NCI-H1436 treated with DMSO at 0.1 percent for 48 hours (cell line): ENCODE measurements at places on chromosomes 1 and 21.

DNA sequence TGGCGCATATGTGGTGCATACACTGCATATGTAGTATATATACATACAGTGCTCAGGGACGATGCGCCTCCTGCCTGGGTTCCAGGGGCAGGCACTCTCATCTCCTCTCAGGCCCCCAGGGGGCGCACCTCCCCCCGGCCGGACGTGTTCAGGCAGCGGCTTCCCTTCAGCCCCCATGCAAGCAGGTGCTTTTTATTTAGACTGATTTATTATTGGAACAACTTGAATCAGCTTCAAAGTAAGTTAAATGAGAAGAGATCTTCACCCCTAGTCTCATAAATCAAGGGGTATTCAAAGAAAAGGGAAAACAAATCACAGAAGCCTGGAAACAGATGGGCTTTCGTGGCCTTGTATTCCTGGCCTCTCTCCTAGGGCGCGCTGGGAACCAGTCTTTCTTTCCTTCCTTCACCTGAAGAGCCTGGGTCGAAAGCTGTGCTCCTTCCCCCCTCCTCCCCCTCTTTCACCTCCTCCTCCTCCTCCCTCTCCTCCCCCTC, 64.6 kb downstream of the UBIAD1 start:
- DNase-seq = no peak

DNA sequence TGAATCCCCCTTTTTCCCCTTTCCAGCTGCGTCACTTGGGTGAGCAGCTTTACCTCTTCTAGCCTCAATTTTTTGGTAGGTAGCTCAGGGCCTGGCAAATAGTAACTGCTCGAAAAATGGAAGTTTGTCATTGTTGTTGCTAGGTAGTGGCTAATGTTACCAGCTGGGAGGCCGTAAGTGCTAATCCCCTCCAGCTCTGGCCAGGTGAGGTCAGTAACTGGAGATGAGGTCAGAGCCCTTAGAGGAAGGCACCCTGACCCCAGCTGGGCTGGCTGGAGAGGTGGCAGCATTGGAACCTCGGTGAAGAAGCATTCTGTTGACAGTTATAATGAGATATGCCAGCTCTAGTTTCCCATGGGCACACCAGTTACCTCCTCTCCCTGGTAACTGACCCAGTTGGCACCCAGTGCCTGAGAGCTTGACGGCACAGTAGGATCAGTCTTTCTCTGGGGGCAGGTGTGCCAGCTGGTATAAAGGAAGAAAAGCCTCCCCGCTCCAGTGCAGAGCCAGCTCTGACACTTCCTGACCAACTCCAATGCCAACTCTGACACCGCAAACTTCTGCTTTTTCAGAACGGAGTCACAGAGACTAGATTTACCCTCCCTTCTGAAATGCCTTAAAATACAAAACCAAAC, 35.0 kb upstream of the SLC2A1 start:
- no peak for DNase-seq

GRCh38 chr1:207454046-207454964, at the start of gene CR2:
CR2 (plus strand) TSS chr1:207454328; CDS start chr1:207454419, 91 bp downstream.
- no peak for DNase-seq

- DNase-seq = no peak
These were observed 95.1 kb downstream of the GPATCH2 start for GRCh38 chr1:217535601-217536377.

DNA sequence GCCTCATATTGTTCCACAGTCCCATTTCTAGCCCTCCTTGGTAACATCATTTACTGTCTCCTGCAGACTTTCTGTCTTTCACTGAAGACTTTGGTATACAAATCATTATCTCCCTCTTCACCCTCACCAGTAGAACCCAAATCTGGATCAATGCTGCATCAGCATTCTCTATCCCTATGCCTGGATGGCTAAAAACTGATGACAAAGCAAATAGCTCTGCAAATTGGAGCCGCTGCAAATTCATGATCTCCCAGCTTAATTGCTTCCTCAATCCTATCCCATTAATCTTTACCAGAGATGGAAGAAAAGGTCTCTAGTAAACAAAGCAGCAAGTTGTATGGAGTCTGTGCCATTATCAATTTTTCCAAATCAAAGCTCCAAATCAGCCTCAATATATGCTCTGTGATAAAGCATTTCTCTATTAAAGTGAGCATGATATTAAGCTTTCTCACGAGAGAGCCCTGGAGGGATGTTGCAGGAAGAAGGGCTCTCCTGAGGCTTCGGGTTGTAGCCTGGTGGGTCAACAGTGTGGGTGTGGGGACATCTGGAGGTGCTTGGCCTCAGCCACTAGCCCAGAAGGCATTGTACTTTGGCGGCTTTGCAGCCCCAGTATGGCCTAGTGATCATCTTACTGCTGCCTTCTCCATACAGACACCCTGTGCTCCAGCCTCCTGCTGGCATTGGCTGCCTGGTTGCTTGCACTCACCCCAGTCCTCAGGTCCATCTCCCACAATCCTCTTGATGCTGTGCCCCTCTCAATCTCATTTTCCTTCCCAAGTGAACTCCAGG, 46.2 kb upstream of the COL24A1 start:
- no peak for DNase-seq

DNA sequence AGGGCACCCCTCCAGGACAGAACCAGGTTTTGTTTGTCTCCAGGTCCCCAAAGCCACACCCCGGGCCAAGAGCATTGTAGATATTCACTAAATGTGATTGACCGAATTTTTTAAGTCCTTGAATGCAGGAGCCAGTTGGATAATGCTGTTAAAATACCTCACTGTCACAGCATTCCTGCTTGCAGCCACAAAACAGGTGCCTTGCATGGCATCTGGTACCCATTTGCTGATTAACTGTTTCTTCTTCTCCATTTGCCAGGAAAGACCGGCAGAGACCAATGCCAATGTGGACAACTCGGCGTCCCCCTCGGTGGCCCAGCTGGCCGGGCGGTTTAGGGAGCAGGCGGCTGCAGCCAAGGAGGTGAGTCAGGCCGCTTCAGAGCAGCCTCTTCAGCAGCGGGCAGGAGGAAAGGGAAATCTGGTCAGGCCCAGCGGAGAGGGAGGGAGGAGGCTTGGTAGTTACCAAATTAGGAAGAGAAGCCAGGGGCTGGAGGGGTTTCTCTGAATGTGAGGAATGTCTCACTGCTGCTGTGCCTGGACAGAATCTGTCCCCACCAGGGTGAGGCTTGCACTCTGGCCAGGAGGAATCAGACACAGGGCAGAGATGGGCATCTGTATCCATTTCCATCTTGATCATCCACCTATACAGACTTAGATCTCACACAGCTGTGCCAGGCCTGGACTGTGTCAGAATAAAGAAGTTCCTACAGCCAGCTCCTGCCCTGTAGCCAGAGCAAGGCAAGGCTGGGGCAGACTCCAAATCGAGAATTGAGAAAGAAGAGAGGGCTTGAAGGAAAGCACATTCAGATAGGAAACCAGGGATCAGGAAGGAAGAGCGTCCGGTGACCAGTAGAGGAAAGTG, 37.9 kb upstream of the MPZL1 start:
- no peak for DNase-seq

GRCh38 chr1:86852289-86852688, 61.6 kb downstream of the SELENOF start:
- no peak for DNase-seq

DNA sequence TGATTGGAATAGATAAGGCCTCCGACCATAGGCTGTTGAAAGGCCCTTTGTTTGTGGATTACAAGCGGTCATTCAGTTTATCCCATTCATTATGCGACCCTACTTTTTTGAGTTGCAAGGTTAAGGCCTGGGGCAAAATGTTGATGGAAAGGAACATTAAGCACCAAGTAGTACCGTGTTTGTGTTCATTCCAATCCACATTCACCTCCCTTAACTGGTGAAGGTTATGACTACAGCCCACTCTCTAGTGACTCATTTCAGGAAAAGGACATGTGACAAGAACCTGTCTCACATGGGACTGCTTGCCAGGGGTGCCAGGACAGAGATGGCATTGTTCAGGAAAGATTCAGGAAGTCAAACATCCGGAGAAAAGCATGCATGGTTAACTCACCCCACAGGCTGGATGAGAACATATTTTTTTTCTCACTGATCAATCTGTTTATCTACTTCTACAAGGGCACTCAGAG, 81.6 kb downstream of the CD58 start:
- no peak for DNase-seq

DNA sequence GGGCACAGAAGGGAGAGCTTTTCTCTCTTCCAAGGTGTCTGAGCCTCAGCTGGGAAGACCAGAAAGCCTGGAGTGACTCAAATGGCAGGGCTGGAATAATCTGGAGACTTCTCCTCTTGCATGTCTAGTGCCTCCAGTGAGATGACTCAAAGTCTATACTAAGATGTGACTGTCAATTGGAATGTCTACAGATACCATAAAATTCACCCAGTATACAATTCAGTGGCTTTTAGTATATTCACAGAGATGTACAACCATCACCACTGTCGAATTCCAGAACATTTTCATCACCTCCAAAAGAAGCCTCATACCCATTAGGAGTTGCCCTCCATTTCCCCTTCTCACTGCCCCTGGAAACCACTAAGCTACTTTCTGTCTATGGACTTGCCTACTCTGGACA, 47.9 kb upstream of the CNN3 start:
- no peak for DNase-seq

DNA sequence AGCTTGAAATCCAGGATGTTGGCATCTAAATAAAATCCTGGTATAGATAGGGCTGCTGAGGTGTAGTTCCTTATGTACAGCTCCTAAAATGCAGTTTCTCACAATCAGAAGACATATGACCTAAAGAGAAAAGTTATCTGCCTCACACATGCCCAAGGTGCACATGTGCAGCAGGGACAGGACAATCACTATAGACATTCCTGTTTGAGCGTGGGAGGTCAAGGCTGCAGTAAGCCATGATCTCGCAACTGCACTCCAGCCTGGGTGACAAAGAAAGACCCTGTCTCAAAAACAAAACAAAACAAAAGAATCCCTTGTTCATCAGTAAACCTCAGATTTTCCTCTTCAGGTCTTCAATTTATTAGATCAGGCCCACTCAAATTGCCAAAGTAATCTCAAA, 66.1 kb downstream of the SPATA6 start:
- DNase-seq = no peak

- DNase-seq = no peak
These were observed 13.8 kb downstream of the OLIG2 start for GRCh38 chr21:33039536-33039935.

DNA sequence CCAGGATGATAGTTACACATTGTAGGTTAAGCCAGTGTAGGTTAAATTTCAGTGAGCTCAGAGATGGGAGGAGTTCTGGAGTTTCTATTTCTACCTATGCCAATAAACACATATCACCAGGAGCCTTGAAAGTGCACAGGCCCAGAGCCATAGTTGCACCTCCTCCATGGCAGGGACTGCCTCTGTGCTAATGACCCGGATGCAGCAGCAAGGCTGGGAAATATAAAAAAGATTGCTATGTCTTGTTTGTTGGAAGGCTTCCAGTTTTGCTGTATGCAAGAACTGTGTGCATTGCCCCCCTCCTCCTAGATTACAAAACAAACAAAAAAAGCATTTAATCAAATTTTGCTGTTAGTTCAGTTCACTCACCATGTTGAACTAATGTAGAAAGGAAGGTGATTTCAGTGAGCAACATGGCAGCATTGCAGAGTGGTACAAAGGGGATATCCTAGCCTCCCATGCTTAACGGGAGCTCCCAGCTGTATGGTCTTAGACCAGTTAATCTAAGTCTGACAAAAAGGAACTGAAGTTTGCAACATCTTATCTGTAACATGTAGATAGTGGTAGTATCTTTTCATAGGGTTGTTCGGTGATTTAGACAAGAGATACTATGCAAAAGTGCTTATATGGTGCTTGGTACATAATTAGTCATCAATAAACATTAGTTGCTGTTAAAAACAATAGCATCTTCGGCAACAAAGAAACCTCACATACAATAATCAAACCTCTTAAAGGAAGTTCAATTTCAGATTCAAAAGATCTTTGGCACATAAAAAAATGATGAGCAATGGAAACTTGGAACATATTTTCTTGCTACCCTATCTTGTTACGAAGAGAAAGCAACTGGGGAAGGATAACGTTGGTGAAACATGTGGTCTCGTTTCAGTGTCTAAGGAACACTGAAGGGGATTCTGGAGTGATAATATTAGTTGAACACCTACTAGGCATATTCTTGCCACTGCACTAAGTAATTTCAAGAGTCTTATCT, 309.5 kb downstream of the ASTN1 start:
- DNase-seq = no peak

DNA sequence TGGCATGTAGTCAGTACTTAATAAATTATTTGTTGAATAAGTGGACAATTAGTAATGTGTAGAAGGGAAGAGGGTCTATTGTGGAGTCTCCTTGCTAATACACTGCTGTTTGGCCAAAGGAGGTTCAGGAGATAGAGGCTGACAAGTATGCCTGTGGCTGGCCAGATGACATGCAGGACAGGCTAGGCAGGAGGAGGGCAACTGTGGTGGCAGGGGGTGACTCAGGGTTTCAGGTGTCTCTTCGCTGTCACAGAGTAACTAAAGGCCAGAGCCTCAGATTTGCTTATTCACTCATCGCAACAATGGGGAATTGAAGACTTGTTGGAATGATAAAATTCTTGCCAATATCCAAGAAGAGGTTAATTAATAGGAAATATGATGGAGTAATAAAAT, 33.1 kb downstream of the THRAP3 start:
- no peak for DNase-seq

DNA sequence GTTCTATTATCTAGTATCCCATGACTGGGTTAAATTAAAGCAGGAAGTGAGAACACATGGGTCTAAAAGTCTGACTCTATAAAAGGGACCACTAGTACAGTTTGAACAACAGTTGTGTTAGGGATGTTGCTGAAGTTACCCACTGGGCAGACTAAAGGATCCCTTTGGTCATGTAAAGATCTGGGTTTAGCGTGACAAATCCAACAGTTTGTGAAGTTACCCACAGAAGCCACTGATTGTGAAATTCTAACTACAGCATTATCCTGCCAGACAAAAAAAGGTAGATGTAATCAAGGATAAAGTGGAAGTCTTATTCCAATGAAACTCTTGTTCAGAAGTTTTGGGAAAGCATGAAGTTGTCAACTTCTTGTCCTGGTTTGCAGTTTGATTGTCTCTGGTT, 5.7 kb downstream of the QSOX1 start:
- no peak for DNase-seq

DNA sequence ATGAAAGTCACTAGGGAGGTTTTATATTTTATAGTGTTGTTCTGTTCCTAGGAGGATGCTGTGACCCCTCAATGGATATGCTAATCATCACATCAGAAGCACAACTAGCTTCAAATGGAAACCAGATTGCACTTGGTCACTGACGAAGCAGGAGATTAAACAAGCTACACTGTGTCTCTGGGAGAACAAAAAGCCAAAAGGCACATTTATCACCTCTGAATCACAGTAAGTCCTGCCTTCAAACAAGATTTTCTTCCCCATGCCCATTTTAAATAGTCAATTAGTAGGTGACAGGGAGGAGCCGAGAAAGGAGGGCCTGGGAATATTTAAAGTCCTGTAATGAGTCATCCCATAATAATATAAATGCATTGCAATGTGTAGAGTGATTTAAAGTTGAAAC, 38.1 kb downstream of the RGS2 start:
- no peak for DNase-seq
